AG09319 (cell line): ENCODE measurements at places on chromosomes 7 and 10.

DNA sequence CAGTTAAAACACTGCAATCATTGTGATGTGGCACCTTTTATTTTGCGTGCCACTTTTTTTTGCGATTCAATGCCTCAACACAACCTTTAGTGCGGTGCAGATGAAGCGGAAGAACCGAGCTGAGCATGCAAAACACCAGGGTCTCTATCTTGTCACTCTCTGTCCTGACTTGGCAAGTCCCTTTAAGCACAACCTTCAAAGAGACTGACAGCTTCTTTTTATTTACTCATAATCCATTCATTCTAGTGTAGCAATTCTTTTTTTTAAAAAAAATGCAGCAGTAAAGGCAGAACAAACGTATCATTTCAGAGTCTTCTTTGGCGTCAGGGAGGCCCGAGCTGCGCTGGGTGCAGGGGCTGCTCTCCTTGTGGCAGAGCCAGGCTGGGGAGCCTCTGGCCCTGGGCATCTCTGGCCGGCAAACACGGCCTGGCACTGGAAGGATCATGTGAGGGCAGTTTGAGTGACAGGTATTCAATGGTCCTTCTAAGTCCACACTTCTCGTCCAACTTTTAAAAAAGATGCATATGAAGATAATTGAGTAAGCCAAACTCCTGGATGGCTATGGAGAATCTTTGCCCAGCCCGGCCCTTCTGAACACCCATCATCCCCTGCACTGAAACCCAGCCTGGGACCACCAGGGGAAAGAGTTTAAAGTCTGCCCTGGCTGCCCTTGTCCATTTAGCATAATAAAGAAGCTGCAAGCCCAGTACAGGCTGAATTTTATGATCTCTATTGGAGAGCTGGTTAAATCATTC lies 3.9 kb downstream of the PTF1A start:
- no peak for DNase-seq

GRCh38 chr10:102312683-102313082 lies 67.4 kb downstream of the GBF1 start:
- DNase-seq = no peak

GRCh38 chr10:30820261-30820991 lies 190.9 kb upstream of the LYZL2 start:
- no peak for DNase-seq

GRCh38 chr10:52343439-52343838 lies 29.4 kb downstream of the DKK1 start:
- DNase-seq = no peak
